Amygdala (tissue), 56 donors: ENCODE measurements at places on chromosomes 4 and X.

DNA sequence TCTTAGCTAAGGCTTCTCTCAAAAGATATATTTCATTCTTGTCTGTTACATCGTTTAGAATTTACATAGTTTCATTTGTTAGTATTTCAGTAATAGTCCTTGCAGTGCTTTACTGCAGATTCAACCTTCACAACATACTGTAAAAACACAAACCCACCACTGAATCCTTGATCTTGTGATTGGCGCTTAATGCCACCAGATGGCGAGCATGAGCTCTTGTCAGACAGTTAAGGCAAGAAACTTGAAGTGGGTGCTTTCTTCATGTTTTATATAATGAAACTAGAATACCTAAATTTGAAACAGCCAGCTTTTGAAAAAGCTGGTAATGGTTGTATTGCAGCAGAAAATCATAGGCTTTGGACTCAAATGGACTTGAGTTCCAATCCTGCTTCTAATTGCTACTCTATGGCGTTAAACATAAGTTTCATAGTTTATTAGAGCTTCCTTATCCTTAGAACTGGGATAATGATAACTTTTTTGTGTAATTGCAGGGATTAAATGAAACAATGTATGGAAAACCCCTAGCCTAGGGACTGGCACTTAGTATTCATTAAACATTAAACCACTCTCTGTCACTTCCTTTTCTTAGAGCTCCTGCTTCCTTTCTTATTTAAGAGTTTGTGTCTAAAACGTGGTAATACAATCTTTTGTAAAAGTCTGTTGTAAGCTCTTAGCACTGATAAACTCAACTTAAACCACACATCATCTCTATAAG, 95.1 kb downstream of the USP9X start:
- peak; percentile 1 for DNase-seq

- no peak for DNase-seq
Measured at GRCh38 chr4:151806511-151806927, 45.7 kb upstream of the GATB start.

GRCh38 chr4:70877556-70877955, 24.6 kb upstream of the MOB1B start:
- DNase-seq = no peak

DNA sequence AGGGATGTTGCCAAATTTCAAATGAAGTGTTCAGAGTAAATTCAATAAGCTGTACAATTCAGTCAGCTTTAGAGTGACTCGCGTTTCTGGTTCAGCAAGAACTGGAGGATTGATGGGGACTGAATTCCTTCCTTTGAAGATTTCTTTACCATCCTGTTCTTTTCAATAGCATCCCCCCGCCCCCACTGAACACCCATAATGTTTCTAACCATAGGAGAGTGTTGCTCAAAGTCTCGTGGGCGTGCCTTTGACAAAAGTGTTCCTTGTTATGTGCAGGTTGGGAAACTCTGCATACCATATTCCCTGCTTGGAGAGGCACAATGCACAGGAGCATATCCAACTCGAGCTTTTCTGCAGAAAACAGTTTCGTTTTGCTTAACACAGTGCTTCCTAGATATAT, 323.5 kb upstream of the CASK start:
- no peak for DNase-seq

DNA sequence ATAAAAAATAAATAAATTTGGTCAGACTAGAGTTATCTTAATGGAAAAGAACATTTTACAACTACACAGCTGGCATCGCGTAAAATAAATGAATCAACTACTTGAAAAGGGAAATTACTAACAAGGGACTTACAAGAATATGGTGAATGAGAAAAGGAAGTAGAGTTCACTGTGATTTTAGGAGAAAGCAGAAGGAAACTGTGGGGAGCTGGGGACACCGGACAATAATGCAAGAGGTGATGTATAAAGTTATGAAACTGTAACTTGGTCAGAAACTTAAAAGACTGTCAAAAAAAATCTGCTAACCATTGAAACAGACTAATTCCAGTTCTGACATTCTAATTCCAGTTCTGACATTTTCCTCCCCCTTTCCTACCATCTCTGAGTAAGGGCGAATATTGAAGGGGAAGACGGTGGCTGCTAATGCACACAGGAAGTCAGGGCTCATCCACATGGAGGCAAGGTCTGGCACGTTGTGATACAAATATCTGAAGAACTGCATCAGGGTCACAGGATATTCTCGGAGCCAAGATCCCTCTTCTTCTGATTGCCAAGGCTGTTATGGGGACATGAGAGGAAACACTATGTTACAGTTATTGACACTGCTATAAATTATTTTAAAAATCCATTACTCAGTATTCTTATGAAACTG, 170.5 kb downstream of the CDS1 start:
- no peak for DNase-seq

DNA sequence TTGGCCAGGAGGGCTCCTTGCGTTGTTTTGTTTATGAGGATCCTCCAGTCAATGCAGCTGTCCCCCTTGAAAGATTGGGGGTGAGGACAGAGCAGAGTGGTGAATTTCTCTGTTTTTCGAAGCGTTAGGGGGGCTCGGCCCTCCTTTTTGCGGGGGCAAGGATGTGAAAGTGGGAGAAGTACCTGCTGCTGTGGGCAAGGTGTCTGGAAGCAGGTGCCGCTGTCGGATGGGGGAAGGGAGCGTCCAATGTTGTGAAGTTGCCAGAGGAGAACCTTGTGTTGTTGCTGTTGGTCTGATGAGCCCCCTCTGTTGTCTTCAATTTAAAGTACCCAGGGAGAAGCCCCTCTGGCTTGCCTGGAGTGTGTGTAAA, 613 bp downstream of the GLRB start:
- DNase-seq = no peak

GRCh38 chr4:127778102-127778501, 4.0 kb upstream of the HSPA4L start:
- DNase-seq = no peak

DNA sequence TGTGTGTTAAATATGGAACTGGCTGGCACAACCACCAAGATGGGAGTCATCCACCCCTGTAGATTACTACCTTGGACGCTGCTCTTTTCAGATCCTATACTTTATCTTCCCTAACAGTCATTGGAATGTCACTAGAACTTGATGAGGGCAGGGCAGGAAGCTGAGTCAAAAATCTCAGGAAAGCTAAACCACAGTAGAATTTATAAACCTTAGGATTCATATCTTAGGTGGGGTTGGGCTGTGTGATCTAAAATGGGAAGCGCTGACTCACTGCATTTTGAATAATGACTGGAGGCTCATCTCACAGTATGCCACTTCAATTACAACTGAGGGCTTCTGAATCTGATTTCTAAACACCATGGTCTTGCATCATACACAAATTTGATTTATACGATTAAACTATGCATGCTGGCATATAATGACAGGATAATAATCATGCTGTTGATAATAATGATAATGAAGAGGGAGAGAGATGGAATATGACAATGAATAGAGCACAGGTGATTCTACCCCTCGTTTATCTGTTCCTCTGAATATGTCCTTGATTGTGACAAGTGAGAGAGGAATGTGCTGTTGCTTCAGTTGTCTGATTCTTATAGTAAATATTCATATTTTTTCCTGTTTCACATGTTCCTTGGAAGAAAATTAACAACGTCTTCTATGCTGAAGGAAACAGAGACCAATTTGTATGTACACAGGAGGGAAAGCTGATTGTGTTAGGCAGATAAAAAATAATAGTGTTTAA, 270.3 kb upstream of the HS3ST1 start:
- no peak for DNase-seq

DNA sequence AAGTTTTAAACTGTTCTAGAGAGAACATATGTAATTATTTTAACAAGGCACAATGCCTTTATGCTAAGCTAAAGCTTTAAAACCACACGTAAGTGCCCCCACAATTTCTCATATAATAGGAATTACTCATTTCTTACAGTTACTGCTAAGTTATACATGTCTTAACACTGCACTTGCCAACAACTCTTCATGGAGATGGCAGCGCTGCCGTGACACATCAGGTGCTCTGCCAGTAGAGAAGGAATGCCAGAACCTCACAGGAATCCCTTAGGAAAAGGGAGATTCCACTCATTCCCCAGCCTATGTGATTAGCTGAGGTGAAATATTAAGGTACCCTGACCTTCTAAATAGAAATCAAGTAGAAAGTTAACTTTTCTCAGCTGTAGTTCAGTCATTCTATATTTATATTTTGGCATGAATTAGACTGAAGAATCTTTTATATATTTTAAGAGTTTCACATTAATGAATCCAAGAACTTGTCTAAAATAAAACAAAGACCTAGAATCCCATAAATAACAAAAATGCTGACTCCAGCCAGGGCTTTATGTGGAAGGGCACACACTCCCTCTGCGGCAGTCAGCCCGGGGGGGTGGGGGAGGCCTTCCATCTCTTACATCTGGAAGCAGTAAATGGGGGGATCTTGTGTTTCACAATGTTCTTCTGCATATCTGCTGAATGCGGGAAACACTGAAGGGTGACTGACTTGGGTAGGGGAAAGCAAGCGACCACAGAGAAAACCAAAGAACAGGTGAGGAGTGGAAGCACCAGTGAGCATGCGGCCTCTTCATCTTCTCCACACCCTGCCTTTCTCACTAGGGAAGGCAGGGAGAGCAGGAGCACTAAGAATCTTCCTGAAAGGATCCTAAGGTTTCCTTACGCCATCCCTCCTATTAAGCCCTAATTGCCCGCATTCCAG, 23.7 kb downstream of the ACSL1 start:
- no peak for DNase-seq

GRCh38 chr4:32574803-32575202, 1854.6 kb downstream of the PCDH7 start:
- DNase-seq = no peak

- DNase-seq = no peak
Measured at GRCh38 chr4:89708903-89709421, 128.0 kb downstream of the SNCA start.

GRCh38 chr4:102522031-102522440, 20.9 kb downstream of the NFKB1 start:
- DNase-seq = no peak

DNA sequence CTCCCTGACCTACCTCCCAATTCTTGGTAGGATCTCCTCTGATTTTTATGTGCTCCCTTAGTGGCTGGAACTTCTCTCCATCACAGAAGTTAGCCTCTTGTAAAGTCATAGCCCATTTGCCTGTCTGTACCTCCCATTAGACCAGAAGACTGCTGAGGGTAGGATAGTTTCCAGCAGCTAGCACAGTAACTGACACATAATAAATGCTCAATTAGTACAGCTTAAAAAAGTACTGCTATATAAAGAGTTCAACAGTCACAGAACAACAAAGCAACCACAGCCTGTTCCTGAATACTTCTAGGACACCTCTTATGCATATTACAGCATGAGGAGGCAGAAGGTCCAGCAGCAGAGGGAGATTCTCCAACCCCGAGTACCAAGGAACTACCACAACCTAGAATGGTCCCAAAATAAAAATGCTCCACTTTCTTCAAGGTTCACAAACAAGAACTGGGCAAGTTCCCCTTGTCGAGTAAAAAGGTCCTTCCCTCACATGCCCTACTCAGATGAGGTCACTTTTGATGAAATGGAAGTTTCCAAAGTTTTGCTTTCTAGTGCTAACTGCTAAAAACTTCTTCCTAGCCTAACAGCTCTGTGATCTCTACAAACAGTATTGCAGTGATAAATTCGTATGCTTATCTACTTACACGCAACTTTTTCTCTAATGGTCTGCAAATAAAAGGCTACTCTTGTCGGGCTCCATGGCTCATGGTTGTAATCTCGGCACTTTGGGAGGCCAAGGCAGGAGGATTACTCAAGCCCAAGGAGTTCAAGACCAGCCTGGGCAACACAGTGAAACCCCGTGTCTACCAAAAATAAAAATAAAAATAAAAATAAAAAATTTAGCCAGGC, 12.8 kb downstream of the MECP2 start:
- no peak for DNase-seq

GRCh38 chrX:38871129-38872029, 70.1 kb downstream of the MID1IP1 start:
- DNase-seq = no peak

GRCh38 chr4:3223346-3223745, 25.6 kb upstream of the MSANTD1 start:
- DNase-seq = no peak

GRCh38 chr4:62243895-62244294, 1043.8 kb downstream of the ADGRL3 start:
- DNase-seq = no peak

DNA sequence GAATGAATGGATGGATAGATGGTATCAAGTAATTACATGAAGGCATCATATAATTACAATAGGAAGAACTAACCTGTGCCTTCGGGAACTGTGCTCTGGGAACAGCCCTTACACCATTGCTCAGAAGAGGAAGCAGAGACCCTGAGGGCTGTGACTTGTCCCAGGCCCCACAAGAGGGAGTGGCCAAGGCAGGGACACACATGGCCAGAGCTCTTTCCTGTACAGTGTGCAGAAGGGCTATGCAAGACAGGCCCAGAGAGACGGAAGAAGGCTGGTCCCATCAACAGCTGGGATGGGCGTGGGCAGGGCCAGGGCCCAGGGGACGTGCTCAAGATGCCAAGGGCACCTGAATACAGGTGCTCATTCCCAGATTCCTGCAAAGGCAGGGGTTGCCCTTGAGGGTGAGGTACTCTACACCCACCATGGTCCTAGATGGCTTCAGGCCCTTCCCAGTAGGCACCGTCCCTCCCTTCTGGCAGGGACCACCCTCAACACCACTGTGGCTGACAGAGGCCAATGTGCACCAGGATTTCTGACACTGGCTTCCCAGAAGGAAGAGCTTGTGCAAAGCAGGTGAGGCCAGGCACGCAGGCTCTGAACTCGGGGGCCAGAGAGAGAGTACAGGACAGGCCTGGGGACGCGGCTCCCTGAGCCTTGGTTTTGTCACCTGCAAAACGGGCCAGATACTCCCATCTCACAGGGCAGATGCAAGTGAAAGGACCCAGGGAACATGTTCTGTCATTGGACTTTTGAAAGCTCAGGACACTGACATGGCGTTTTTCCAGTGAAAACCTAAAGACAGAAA, 1.7 kb downstream of the EVC2 start:
- DNase-seq = no peak

- no peak for DNase-seq
Measured at GRCh38 chr4:101367201-101367600, 19.9 kb upstream of the PPP3CA start.

GRCh38 chr4:128516301-128516969, 228.8 kb upstream of the PGRMC2 start:
- no peak for DNase-seq

DNA sequence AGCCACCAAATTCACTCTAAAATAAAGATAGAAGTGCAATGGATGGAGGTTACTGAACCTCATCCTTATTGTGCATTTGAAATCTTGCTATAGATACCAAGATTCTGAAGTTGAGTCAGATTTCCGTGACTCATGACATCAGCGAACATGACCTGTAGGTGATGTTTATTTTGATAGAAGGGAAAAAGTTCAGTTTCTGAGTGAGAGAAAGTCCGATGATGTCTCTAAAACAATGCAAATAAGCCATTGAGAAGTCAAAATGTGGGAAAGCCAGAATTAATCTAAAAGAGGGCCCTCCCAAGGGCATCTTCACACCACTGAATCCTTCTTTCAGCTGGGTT, 20.0 kb downstream of the PHOX2B start:
- DNase-seq = no peak

DNA sequence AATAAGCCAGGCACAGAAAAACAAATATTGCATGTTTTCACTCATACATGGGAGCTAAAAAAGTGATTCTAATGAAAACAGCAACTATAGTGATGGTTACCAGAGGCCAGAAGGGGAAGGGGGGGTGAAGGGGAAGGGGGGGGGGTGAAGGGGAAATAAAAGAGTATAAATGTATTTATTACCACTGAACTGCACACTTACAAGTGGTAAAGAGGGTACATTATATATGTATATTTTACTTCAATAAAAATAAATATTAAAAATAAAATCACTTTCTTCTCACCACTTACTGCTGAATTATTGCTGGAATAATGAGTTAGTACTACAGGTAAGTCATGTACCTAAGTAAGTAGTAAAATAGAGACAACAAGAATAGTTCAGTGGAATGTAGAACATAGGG, 2.1 kb upstream of the VCX3B start:
- DNase-seq = no peak
